NCI-H1092 (cell line): ENCODE measurements at places on chromosomes 3 and 15.

DNA sequence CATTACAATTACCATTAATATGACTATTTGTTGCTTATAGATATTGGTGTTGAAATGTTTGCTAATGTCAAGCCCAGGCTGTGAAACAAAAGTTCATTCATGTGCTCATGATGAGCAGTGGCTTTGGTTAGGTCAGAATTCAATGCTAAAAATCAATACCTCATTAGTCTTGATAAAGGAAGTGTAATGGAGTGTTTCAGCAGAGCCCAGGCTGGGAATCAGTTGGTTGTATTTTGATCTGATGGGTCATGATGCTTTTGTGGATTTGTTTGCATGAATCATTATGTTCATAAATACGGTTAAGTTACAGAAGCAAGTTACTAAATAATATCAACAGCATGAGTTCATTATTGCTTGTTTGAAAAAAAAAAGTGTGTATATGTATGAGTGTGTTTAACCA, 13.6 kb upstream of the ZNF774 start:
- DNase-seq: no peak

- DNase-seq: no peak
Observed at GRCh38 chr3:71111784-71112440, 471.6 kb downstream of the FOXP1 start.

- no peak for DNase-seq
Observed at GRCh38 chr3:176595307-176595706, 602.0 kb downstream of the TBL1XR1 start.

DNA sequence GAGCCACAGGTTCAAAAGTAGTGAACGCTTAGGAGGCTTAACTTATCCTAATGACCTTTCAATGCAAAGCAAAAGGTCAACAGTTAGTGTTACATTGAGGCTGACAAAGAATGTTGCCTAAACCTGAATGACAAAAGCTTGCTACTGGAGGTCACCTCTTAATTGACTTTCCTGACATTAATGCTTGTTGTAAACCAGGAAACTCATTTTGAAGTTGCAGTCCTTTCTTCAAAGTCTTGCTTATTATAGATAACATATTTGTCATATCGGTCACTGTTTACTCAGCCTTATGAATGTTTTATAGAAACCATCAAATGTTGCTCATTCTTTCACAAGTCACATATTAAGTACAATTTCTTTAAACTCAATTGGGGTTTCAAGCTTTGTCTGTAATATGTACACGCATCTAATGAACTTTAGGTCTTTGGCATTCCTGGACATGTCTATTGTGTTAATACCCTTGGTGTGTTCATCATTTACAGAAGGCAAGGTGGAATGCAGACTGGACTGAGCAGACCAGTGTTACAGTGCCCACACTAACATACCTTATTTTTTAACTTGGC, 488.2 kb upstream of the NECTIN3 start:
- DNase-seq: no peak

GRCh38 chr3:168138421-168138820, 42.7 kb upstream of the GOLIM4 start:
- DNase-seq: no peak

DNA sequence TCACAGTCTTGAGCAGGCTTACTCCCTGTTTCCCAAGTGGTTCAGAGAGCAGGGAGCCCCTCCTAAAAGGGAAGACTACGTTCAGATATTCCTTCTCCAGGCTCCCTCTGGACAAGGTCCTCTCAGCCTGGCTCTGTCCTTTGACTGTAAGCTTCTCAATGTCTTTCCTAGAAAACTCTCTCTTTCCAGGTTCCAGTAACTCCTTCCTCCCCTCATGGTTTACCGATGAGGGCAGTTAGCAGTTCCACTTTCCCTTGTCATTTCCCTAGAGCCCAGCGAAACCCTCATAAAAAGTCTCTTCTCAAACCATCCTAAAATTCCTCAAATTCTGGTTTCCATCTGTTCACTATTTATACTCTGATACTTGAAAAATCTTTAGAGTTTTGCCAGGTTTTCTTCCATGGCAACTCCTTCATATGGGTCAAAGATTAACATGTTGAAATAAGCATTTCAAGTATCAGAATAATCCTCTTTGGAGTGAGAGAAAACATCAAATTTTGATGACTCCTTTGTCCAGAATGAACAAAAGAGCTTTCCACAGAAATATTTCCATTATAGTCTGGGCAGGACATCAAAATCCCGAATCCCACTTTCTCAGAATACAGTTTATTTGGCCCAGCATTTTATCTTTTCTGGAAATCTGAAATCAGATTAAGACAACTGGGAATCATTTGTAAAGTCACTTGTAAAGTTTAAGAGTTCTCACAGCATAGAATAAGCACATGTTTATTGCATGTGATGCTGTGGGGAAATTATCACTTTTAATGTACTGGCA, 599.4 kb downstream of the UNC13C start:
- no peak for DNase-seq

DNA sequence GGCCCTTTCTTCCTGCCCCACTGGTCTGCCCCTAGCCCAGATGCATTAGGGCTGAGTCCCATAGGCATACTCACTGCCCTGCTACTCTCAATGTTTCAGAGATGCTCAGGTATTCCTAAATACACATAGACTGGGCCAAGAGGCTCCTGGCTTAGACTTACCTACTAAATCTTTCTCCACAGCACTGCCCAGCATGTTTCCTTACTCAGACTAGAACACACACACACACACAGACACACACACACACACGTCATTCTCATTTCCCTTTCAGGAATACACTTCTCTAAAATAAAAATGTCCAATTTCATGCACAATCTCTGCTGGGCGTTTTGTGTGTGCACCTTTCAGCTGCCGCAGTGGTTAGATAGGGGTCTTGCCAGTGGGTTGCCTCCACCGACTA, 175.7 kb downstream of the FAM43A start:
- DNase-seq: no peak

DNA sequence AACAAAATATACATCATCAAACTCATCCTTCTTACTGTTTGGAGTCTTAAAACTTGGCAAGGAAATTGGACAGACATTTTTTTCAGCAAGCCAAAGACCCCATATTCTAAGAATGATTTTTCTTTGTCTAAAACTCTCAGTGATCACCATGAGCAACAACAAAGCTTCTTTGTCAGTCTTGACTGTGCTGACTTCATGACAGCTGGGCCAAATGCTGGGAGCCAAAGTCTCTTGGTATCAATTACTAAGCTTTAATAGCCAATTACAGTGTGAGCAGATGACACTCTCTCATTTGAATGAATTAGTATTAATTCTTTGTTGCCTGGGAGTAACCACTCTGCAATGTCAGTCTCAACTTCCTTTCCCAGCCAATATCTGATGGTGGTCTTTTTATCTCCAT, 48.1 kb upstream of the GK5 start:
- no peak for DNase-seq

GRCh38 chr3:62672988-62673313, 202.3 kb downstream of the CADPS start:
- DNase-seq: no peak

DNA sequence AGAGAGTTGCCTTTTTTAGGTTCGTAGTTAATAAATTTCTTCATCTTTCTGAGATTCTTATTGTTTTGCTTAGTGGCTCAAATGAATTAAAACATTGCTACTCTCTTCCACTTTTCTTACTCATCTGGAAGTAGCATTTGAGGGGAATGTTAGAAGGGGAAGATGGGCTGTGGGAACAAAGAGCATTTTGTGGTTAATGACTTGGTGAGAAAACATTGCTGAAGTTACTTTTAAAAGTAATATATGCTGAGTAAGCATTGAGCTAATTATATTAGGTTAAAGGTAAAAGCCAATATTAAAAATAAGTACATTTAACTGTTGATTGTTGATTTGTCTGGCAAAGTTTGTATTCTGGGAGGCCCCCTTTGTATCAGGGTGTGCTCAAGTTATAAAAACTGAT, 5.7 kb downstream of the MORF4L1 start:
- DNase-seq: no peak

GRCh38 chr15:71712182-71712581, 98.2 kb upstream of the NR2E3 start:
- no peak for DNase-seq

GRCh38 chr3:52299879-52300611, 12.4 kb downstream of the GLYCTK start:
- DNase-seq: peak; percentile 37

GRCh38 chr15:68313501-68314410, 36.2 kb downstream of the FEM1B start:
- DNase-seq: no peak

GRCh38 chr3:116386168-116386567, 59.1 kb downstream of the LSAMP start:
- DNase-seq: no peak

- DNase-seq: peak; percentile 29
Observed at GRCh38 chr15:74955796-74956647, 550 bp downstream of the RPP25 start.

DNA sequence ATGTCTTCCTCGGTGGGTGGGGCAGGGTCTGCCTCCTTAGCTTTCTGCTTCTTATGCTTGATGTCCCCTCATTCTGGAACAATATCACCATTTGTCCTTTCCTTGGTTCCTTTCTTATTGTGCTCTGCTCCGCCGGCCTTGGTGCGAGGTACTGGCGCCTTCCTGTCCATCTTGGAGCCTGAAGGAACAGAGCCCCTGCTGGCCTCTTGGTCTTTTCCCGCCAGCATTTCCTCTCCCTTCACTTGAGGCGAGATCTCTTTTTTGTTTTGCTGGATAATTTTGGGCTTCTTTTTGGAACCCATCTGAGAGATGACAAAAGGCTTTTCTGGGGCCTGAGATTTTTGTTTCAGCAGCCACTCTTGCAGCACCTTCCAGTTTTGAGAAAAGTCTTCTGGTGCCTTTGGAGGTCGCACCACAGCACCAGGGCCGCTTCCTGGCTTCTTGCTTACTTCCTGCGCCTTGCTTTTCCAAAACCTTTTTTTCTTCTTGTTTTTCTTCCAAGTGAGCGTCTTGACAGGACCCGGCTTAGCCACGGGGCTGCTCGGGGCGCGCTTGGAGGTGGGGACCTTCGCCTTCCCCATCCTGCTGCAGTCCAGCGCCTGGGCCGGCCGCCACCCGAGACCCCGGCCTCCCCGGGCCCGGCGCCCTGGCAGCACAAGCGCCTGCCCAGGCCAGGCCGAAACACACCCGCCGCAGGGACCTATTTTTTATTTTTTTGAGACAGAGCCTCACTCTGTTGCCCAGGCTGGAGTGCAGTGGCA, 127.1 kb downstream of the KLF13 start:
- DNase-seq: no peak

DNA sequence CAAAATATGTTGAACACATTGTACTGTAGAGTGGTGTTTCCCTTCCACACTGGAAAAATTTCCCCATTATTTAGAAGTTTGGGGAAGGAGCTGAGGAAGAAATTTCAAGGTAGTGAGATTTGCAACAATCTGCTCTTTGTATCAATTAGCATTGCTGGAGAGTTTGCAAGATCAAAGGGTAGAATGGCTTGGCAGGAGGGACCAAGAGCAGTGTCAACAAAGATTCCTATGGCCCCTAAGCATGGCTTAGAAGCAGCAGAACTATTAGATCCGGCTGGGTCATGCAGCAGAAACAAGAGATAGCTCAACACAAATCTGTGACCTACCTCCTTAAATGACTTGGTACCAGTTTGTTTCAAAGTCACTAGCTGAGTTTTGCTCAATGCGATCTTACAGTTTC, 175.0 kb downstream of the C3orf38 start:
- no peak for DNase-seq

GRCh38 chr3:40179016-40179415, 130.5 kb upstream of the EIF1B start:
- DNase-seq: peak; percentile 33
